ENCODE measurements at places on chromosomes 7 and 10. TPM values are rescaled to one million over a fixed set of nuclear protein-coding genes. Genes with fewer than 3 reads are reported as not detected.

Gene FAM25G
- not detected for total RNA-seq

Gene ANXA11
- total RNA-seq, result 64.0 TPM

Gene CCZ1B
- total RNA-seq, result 77.0 TPM

Gene HABP2
- not detected for total RNA-seq

Gene GNAT3
- total RNA-seq, result not detected

Gene CD36
- total RNA-seq, result 0.28 TPM

Gene DRGX
- not detected for total RNA-seq

Gene ZNF804B
- total RNA-seq, result not detected

Gene LHFPL3
- total RNA-seq, result not detected

Gene SPDYE6
- not detected for total RNA-seq

Gene PNLIP
- total RNA-seq, result not detected

Gene EPHA1
- 109 TPM for total RNA-seq

Gene BMPER
- 0.20 TPM for total RNA-seq

Gene ZDHHC16
- total RNA-seq, result 43.9 TPM

Gene AKR1C8
- not detected for total RNA-seq

Gene CPVL
- total RNA-seq, result 28.0 TPM

Gene MET
- 5.5 TPM for total RNA-seq

DNA sequence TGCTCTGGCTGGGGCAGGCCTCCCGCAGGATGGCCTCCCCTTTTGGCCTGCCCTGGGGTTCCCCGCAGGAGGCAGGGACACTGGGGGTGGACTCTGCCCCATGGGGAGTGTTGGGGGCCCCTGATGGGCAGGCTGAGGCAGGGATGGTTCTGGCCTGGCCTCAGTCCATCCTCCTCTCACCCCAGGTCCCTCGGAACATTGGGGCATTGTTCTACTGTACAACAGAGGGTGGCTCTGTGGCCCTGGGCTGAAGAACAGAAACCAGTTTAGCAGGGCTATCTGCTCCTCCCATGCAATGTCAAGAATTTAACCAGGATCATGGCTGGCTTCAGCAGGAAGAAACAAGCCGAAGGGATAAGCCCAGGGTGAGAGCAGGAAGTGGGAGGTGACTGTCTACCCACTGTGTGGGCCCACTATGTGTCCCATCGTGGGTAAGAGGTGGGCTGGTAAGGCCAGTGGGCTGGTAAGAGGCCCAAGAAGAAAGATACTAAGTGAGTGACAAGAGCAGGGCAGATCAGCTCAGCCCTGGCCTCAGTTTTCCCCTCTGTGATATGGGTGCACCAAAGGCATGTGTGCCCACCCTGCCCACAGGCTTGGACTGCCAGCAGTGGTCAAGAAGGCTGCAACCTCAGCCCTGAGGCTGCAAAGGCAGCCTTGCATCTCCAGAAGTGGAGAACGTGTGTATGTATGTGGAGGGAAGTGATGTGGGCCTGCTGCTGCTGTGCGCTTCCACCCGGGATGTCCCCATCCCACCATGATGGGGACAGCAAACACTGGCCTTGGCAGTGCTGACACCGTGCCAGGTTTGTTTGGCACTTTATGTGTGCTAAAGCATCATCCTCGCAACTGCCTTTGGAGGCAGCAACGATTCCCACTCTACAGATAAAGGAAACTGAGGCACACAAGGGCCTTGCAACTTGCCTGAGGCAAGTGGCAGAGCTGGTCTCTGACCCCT is 138.9 kb downstream of the SH3PXD2A start:
- no peak for DNase-seq

DNA sequence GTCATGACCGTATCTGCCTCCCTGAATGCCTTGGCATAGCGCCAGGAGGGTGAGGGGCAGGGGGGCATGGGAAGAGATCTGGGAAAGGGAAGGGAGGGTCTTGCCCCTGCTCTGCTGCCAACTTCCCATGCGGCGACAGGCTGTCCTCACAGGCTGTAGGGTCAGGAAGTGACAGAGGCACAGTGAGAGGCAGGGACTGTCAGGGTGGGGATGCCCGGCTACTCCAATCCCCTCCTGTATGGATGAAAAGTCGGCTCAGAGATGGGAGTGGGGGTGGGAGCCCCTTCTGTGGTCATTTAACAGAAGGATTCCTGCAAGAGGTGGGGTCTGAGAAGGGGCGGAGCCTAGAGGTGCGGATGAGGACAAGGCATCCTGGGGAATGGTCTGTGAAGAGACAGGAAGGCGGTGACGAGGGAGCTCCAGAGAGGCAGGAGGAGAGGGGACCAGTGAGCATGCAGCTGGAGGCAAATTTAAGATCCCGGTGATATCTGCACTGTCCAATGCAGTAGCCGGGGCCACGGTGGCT is 20.8 kb upstream of the UNC5B start:
- peak; percentile 79 for DNase-seq

DNA sequence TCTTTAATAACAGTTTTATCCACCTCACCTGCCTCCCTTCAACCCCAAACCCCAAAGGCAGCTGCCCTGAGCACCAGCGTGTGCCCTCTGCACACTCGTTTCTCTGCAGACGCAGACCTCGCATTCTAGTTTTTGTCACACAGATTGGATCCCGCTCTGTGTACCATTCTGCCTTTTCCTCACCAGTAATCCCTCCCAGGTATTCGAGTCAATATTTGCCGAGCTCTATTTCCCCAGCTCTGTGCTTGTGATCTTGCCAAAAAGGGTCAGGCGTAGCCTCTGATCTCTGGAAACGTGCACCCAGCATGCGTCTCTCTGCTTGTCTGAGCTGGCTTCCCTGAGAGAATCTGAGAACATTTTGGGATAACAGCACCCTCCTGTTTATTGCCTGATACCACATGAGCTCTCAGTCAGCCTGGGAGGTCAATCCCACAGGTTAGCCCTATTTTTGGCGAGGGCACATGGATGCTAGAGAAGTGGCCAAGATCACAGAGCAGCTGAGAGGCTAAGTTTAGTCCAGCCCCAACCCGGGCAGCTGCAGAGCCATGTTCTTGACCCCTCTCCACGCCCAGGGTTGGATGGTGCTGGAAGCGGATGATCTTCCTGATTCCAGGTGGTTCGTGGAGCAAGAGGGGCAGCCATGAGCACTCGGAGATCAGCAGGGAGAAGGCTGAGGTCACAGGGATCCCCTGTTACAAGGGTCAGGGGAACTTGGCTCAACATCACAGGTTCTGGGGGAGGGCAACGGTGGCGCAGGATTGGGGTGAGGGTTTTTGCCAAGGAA is 29.1 kb downstream of the FOXL3 start:
- DNase-seq, result no peak

DNA sequence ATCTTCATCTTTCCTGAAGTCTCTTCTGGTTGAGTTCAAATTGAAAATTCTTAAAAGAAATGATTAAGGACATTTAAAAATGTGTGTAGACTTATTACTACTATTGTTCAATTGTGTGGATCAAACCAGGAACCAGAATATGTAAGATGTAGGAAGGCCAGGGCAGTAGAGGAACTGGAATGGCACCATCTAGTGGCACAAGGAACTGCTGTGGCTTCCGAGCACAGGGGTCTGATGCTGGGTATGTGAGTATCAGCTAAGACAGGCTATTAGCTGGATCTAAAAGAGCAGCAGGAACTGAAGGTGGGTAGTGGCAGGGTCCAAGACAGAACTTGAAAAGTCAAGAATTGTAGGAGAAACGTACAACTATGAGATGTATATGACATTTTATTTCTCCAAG is 247.3 kb downstream of the SEMA3A start:
- DNase-seq, result peak; percentile 71

DNA sequence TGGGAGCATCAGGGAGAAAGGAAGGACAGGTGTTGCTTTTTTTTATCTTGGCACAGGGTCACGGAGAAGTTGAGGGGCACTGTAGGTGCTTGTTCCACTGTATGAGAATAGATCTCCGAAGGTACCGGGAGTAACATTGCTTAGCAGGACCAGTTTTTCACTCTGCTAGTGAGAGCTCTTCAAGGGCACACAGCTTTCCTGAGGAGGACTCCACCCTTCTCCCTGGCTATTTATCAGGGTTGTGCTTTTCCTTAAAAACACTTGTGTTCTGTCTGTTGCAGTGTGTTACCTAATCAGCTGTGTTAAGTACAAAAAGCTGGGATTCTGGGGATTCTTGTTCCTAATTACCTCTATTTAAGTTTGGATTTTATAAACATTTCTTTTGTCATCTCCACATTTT is 160.5 kb downstream of the SND1 start:
- no peak for DNase-seq

GRCh38 chr7:92964141-92964540 is 127.8 kb upstream of the CDK6 start:
- no peak for DNase-seq

GRCh38 chr7:1533547-1534329 is 3.2 kb downstream of the MAFK start:
- DNase-seq, result no peak

DNA sequence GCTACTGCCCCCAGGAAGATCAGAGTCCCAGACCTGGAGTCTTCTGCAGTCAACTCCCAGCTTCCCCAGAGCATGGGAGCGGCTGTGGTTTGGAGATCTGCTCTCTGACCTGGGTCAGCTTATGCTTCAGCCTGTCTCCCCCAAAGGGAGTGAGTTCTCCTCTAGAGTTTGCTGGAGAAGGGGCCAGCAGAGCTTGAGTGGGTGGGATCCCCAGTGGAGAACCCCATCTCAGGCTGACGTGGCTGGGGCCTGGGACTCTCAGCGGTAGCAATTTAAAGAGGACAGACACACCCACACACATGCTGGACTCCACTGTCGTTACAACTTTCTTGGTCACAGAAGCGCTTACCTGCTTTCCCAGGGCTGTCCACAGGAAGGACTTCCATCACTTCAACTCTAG is 6.3 kb downstream of the UNC5B start:
- DNase-seq, result no peak

GRCh38 chr10:48751730-48752129 is 67.1 kb downstream of the WDFY4 start:
- no peak for DNase-seq

DNA sequence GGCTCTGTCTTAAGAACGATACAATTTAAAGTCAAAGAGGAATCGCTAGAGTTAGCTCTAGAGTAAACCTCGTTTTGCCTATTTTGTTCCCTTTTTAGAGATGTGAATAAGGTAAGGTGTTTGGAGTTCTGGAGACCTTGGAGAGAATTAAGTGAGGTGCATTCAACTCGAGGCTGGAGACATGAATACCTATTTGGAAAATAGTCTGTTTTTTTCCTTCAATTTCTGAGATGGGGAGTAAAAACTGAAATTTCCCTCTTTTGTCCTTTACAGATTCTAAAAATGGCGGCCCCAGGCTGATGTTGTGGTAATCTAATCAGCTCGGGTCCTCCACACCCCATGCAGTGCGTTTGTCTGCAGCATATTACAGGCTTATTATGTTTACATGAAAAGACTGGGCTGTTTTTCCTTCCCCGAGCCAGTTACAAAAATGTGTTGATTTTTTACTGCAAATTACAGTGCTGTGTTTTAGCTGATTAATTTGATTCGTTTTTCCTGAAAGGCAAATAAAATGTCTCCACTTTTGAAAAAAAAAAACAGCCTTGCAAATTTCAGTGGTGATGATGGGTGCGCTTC is 1.5 kb downstream of the KMT2E start:
- no peak for DNase-seq

DNA sequence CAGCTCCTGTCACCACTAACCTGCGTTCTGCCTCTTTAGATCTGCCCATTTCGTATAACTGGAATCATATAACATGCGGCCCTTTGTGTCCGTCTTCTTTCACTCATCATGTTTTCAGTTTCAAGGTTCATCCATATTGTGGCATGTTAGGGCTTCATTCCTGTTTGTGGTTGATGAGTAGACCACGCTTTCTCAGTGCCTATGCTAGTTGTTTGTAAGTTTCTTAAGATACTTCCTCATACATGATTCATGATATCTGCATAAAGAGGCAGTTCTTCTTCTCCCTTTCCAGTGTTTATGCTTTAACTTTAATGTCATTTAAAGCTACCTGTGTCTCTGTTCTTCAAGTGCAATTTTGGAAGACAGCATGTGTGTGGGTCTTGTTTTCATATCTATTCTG is 79.5 kb upstream of the FAM20C start:
- DNase-seq, result no peak

DNA sequence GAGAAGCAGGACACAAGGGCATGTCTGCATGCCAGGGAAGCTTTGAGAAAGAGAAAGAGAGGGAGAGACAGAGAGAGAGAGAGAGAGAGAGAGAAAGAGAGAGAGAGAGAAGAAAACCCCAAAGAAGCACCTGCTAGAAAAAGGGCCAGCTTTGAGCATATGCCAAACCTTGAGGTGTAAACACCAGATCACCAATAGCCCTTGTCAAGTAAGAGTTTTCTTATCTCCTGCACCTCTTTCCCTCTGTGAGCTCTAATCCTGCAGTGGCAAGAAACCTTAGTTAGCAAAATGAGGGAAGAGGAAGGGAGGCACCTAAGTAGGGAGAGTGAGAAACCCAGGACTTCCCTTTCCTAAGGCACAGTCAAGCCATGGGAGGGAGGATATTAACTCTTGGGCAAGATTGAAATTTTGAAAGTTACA is 11.3 kb upstream of the TRDMT1 start:
- DNase-seq, result no peak

- no peak for DNase-seq
Measured at GRCh38 chr7:31002256-31002655, 38.5 kb downstream of the GHRHR start.

GRCh38 chr7:46565253-46566096 is 644.4 kb upstream of the IGFBP3 start:
- no peak for DNase-seq

GRCh38 chr10:112815269-112816032 is 134.6 kb upstream of the TCF7L2 start:
- no peak for DNase-seq

GRCh38 chr7:85306115-85306514 is 119.3 kb upstream of the SEMA3D start:
- DNase-seq, result no peak

DNA sequence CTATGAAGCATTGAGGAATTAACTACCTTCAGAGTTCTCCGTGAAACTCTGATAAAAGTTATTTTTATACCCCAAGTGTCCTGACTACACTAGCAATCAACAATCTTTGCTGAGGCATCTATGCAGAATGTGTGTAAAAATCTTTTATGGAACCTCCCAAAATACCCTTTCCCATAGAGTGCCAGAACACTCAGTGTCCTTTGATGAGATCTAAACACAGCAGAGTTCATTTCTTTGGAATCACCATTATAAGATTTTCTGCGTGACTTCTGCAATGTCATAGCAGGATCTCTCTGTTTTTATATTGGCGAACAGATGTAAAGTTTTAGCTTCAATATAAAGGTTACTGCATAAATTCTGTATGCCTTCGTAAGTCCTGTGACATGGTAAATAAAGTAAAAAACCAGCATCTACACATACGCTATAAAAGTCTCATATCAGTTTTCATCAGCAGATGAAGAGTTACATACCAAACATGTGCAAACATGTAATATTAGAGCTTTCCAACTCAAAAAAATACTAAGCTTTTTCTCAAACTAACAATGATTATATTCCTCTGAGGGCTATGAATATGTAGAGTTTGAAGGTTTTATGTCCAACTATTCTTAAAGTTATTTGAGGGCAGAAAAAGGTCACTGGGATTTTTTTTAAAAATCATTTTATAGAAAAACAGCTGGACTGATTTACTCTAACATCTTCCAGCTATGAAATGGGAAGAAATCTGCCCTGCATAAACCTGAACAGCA is 67.2 kb downstream of the SKIDA1 start:
- no peak for DNase-seq

- DNase-seq, result no peak
Measured at GRCh38 chr7:131045526-131045925, 282.1 kb upstream of the MKLN1 start.

Data from H9 (cell line).